ENCODE measurements at places on chromosomes 5 and 9.
A peak's percentile ranks its signal among the peaks of the same experiment; 100 is the strongest.

- DNase-seq: no peak
Measured at GRCh38 chr9:99827244-99827643, 5.6 kb downstream of the NR4A3 start.

GRCh38 chr5:166795756-166796155 is 1495.7 kb upstream of the WWC1 start:
- no peak for DNase-seq

DNA sequence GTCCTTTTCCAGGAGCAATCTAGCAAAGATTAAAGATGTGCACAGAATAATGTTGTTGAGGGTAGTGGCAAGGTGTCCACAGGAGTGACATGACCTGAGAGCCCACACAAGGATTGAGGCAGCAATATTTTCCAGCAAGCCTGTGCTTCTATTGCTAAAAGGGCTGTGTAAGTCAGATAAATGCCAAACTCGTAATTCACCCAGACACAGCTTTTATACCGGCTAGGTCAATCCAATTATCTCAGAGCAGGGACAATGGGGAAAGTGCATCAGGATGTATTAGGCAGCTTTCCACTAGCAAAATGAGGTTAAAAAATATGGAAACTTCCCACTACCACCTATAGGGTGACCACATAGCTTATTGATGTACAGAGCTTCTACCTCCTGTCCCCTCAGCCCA is 34.8 kb upstream of the RAB3C start:
- DNase-seq: no peak

DNA sequence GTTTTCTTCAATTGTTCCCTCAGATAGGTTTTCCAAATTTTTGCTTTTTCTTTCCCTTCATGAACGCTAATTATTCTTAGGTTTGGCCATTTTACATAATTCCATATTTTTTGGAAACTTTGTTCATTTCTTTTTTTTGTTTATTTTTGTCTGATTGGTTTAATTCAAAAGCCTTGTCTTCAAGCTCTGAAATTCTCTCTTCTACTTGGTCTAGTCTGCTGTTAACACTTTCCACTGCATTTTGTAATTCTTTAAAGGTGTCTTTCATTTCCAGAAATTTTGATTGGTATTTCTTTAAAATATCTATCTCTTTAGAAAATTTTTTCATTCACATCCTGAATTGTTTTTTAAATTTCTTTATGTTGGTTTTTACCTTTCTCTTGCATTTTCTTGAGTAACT is 63.9 kb upstream of the VLDLR start:
- no peak for DNase-seq

DNA sequence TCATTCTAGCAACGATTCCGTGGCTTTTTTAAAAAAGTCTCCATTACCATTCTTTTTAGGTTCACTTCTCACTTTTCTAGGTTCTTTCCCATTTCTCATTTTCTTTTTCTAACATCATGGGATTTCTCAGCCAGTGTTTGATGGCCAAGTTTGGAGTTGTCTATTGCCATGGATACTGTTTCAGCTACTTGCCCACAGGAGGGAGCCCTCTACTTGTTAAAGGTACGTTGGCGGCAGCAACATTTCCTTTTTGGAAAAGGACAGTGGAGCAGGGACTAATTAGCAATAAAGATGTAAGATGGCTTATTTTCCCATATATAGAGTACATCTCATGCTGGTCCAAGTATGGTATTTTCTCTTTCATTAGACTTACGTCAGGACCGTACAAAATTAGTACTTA is 2257.5 kb upstream of the C9orf72 start:
- no peak for DNase-seq

DNA sequence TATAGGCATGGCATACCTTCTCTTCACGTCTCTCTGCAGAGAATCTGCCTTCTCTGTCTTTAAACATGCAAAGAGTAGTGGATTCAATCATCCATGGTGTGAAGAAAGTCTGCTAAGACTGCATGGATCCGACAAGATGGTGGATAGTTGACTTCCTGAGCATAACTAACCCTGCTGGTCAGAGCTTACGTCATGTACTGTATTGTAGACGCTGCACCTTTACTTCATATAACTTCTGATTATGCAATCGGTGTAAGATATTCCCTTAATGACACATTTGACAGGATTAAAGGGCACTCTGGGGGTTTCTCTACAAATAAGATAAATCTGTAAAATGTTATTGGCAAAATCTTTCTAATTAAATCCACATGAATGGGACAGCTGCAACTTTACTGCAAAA is 240.3 kb upstream of the NREP start:
- no peak for DNase-seq

- no peak for DNase-seq
Measured at GRCh38 chr5:107570805-107571531, 99.8 kb downstream of the EFNA5 start.

GRCh38 chr5:86833868-86834267 is 216.1 kb downstream of the COX7C start:
- no peak for DNase-seq

DNA sequence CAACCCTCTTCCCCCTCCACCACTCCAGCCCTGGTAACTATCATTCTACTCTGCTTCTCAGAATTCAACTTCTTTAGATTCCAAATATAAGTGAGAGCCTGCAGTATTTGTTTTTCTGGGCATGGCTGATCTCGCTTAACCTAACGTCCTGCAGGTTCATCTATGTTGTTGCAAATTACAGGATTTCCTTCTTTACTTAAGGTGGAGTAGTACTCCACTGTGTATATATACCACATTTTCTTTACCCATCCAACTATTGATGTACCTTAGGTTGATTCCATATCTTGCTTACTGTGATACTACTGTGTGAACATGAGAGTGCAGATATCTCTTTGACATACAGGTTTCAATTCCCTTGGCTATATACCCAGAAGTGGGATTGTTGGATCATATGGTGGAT is 106.3 kb upstream of the ZNF366 start:
- DNase-seq: no peak

DNA sequence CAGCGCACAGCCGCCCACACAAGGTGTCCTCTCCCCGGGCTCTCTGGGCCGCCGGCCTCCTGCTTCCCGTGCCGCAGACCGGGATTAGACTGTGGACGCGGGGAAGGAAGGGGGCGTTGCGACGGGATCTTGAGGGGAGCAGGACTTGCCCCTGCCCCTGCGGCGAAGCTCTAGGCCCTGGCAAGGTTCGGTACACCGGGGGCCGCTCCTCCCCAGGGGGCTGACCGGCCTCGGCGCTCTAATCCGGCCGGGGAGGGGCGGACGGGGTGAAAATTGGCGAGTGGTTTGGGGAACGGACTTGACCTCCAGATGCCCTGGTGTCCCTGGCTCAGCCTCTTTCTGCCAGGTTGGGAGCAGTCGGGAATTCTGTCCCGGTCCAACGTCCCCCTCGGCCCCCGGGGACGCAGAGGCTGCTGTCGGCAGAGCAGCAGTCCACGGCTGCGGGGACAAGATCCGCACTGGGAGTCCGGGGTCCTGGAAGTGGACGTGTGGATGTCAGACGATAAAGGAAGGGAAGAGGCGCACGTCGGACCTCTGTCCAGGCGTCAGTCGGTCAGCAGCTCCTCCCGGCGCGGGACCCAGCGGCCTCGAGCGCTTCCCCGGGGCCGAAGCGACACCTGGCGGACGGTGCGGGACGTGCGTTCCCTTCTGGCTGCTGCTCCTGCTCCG is 1.9 kb upstream of the CNTFR start:
- peak; percentile 62 for DNase-seq

- no peak for DNase-seq
Measured at GRCh38 chr5:6291961-6292360, 86.4 kb downstream of the MED10 start.

Measured in stimulated activated CD8-positive, alpha-beta memory T cell treated with anti-CD3 and anti-CD28 coated beads, Interleukin-2, amount 100 ng/mL, for 1 hour (primary cell).